Activated CD4-positive, alpha-beta T cell treated with anti-CD3 and anti-CD28 coated beads, Interleukin-2, amount 10 ng/mL, durations not matched to agents 24 days and 14 days (primary cell): ENCODE measurements at places on chromosomes 13 and 19. TPM values are rescaled to one million over a fixed set of nuclear protein-coding genes. Genes with fewer than 3 reads are reported as not detected.

HIF3A gene
- total RNA-seq, result not detected in 2 replicates

PLIN5 gene
- not detected in 2 replicates for total RNA-seq

ZNF677 gene
- 0.91 and 1.8 TPM in 2 replicates for total RNA-seq

- no peak within 1 kb of the TSS for H3K4me3 ChIP-seq
- H3K36me3 ChIP-seq, result peaks cover 7% of the 10 kb centered on the region
- H3K27ac ChIP-seq, result no peak within 1 kb of the TSS
- peaks cover 4% of the 10 kb centered on the region for H3K27me3 ChIP-seq
- H3K4me1 ChIP-seq, result peaks cover 19% of the 10 kb centered on the region
Observed at GRCh38 chr13:113157929-113158747, at the start of gene PROZ. TSS of gene PROZ (plus strand) at chr13:113158648. CDS start at chr13:113158661, 13 bp downstream.

GRCh38 chr19:37936166-37936565, 29.2 kb downstream of the SIPA1L3 start:
- H3K27me3 ChIP-seq, result no peaks in the 10 kb centered on the region
- H3K36me3 ChIP-seq, result peaks cover 11% of the 10 kb centered on the region
- H3K4me1 ChIP-seq, result peaks cover 2% of the 10 kb centered on the region
- H3K4me3 ChIP-seq, result no peak overlapping the region
- DNase-seq, result no peak

DNA sequence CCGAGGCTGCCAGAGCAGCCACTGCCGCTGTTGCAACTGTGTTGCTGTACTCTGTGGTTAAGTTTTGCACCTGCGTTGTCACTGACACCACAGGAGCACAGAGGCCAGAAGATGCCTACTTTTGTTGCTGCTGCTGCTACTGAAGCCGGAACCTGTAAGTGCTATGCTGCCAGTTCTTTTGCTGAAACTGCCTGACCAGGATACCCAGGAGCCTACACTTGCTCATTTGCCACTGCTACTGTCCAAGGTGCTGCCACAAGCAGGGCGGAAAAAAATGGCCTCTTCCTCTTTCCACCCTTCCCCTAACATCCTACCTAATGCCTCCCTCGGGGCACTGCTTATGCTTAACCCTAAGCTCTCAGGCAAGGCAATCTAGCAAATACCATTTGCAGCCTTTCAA, 29.0 kb upstream of the NBEA start:
- no peak overlapping the region for H3K4me3 ChIP-seq
- no peak for DNase-seq
- peaks cover 5% of the 10 kb centered on the region for H3K27me3 ChIP-seq
- no peak overlapping the region for H3K27ac ChIP-seq
- no peaks in the 10 kb centered on the region for H3K4me1 ChIP-seq
- H3K36me3 ChIP-seq, result no peaks in the 10 kb centered on the region

DNA sequence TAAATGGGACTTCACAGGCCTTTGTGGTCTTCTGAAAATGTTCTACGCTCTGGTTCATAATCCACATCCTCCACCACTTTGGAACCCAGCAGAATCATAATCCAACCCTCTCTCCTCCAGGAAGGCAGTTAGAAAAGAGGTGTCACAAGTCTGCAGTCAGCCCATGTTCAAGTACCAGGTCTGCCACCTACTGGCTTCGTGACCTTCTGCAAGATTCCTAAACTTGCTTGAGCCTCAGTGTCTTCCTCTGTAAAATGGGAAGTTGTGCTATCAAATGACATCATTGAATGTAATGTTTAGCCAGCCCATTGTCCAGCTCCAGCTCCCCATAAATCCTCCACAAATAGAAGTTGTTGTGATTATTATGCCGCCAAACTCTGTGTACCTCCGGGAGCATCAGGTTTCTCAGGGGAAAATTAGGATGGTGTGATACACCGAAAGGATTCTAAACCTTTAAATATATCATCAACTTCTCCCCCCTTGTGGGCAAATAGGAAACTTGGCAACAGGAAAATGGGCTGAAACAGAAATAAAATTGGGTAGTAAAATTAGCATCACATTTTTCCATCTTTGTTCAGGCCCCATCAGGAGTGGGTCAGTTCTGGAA, 109.7 kb downstream of the NUFIP1 start:
- peak; percentile 65 for DNase-seq
- H3K27me3 ChIP-seq, result peaks cover 6% of the 10 kb centered on the region
- peaks cover 4% of the 10 kb centered on the region for H3K4me1 ChIP-seq
- no peaks in the 10 kb centered on the region for H3K36me3 ChIP-seq
- no peak overlapping the region for H3K27ac ChIP-seq

DNA sequence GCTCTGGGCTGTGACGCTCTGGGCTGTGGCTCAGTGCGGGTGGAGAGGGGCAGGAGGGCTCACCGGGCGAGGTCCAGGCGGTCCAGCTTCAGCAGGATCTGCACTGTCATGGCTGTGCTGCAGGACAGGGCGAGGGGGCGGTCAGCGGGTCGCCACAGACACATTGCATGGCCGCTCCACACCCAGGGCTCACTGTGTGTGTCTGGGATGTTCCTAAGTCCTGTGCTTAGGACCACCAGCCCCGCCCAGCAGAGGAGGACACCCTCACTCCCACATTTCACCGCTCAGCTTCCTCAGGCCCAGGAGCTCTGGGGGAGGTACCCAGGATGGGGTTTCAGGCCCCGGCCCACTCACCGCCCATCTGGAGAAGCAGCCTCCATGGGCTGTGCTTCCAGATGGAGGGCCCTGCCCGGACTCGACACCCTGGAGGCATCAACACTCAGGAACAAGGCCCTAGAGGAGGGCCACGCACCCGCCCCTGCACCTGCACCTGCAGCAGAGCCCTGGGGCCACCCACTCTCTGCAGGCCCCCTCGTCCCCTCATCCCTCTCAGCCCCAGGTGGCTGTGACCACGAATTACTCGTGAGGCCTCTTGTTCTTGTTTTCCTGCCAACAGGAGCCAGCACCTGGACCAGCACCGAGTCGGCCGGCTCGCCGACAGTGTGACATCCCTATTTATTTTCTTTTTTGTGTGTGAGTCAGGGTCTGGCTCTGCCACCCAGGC, 9.7 kb upstream of the CERS1 start:
- DNase-seq, result no peak
- H3K27me3 ChIP-seq, result no peaks in the 10 kb centered on the region
- no peaks in the 10 kb centered on the region for H3K4me1 ChIP-seq
- H3K27ac ChIP-seq, result no peak overlapping the region

- H3K36me3 ChIP-seq, result no peaks in the 10 kb centered on the region
- H3K4me3 ChIP-seq, result no peak overlapping the region
- H3K27me3 ChIP-seq, result no peaks in the 10 kb centered on the region
- no peaks in the 10 kb centered on the region for H3K4me1 ChIP-seq
Observed at GRCh38 chr13:84896128-84896527, 903.1 kb downstream of the SLITRK6 start.

DNA sequence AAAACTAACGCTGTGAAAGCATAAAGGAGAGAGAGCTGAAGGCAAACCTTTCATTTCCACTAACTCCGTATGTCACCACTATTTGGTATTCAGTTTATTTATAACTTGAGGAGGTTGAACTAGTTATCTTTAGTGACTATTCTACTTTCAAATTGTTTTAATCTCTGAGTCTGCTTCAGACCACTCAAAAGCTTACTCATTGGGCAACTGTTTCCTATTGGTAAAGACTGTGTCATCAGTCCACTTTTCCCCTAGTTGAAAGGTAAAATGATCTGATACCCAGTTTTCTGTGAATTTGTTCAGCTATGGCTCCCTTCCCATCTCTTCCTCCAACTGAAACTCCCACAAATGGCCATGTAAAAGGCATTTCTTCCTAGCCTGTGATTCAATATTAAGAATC, 39.1 kb downstream of the TEX26 start:
- no peak overlapping the region for H3K4me3 ChIP-seq
- peaks cover 50% of the 10 kb centered on the region for H3K27me3 ChIP-seq
- no peaks in the 10 kb centered on the region for H3K36me3 ChIP-seq
- H3K27ac ChIP-seq, result no peak overlapping the region

- no peaks in the 10 kb centered on the region for H3K27me3 ChIP-seq
- peak overlapping the region; percentile 99 for H3K4me3 ChIP-seq
- H3K4me1 ChIP-seq, result peaks cover 24% of the 10 kb centered on the region
- peak; percentile 65 for DNase-seq
Observed at GRCh38 chr19:47485210-47485609, 1.2 kb upstream of the KPTN start.
